ENCODE measurements at places on chromosomes 13 and 19. TPM values are rescaled to one million over a fixed set of nuclear protein-coding genes. Genes with fewer than 3 reads are reported as not detected.

The SULT2A1 gene
- total RNA-seq: not detected

The SIGLEC8 gene
- not detected for total RNA-seq

The IZUMO4 gene
- 4.7 TPM for total RNA-seq

The PLK5 gene
- not detected for total RNA-seq

The CFD gene
- 21.5 TPM for total RNA-seq
